ENCODE measurements at places on chromosomes 2 and 18. TPM values are rescaled to one million over a fixed set of nuclear protein-coding genes. Genes with fewer than 3 reads are reported as not detected.

The HOXD3 gene
- polyA plus RNA-seq = 0.15 TPM

The MTERF4 gene
- polyA plus RNA-seq = 92.6 TPM

The KCNF1 gene
- 1.3 TPM for polyA plus RNA-seq

The NEB gene
- 5.7 TPM for polyA plus RNA-seq

The ITPRIPL1 gene
- polyA plus RNA-seq = 4.8 TPM
